ENCODE measurements at places on chromosomes 7 and 10. TPM values are rescaled to one million over a fixed set of nuclear protein-coding genes. Genes with fewer than 3 reads are reported as not detected.

GRCh38 chr7:115230882-115231571 is 309.1 kb downstream of the MDFIC start:
- peak; percentile 74 for DNase-seq

DNA sequence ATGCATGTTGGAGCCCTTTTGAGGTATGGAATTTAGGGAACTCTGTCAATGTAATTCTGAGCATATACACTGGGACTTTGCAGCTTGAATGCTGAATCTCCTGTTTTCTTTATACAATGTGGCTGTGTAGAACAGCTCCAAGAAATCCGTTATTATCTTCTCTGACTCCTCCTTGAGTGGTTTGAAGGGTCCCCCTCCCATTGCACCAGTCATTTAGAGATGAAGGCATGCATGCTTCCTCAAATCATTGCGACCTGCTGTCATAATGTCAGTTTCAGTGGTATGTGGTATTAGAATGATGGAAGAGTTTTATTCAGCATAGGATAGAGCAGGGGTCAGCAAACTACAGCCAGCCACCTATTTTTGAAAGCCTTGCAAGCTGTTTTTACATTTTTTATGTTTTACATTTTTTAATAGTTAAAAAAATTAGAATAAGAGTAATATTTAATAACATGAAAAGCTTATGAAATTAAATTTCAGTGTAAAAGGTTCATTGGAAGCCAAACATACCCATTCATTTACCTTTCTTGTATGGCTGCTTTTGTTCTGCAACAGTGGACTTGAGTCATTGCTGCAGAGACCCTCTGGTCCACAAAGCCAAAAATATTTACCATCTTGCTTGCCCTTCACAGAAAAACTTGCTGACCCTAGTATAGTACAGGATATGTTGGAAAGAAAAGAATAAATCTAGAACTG is 8.1 kb downstream of the STK17A start:
- DNase-seq, result no peak

DNA sequence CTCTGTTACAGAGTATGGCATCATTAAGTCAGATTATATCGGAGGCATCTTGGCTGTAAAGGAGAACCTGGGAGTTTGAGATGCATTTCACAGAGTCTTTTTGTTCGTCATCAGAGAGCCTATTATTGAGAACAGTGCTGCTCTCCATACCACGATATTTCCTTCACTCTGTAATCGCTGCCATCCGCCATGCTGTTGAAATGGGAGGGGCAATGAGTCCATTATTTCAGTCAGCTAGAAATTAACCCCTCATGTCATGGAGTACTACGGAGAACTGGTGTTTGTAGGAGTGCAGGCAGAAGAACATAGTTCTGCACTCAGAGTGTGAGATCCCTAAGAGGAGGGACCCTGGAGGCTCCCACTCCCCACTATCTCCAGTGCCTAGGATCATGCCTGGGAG is 59.2 kb downstream of the SLC16A12 start:
- no peak for DNase-seq

DNA sequence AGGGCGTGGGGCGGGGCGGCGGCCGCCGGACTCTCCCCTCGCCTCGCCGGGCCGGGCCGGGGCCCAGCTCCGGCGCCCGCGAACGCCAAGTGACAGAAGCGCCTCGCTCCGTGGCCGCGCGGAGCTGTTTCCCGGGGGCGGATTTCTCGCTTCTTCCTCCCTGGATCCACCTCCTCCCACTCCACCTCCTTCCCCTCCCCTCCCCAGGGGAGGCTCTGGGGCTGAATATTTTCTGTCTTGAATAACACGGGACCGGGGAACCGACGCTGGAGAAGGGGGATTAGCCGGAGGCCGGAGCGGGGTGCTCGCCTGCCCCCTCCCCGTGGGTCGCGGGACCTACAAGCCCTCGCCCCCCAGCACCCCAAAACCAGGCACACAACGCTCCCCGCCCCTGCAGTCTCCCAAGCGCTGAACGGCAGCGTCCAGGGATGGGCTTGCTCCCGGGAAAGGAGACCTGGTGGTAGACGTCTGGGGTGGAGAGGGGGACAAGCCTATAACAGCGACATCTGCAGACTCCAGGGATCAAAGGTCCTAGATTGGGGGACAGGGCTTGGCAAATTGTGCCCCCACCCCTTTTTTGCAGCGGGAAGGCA is at the start of gene ARHGAP21:
Gene ARHGAP21 (minus strand): TSS at position 100 of the 593 bp plus-strand sequence. CDS start 1,988 bp downstream, outside the sequence.
- no peak for DNase-seq

DNA sequence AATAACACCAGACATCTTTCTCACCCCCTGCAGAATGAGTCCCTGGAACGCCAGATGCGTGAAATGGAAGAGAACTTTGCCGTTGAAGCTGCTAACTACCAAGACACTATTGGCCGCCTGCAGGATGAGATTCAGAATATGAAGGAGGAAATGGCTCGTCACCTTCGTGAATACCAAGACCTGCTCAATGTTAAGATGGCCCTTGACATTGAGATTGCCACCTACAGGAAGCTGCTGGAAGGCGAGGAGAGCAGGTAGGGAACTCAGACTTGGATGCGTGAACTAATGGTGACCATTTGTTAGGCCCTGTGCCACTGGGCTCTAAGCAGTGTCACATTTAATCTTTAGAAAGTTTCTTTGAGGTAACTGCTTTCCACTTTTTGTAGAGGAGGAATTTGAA is 7.1 kb downstream of the VIM start:
- DNase-seq, result no peak

Gene ALOX5
- polyA plus RNA-seq, result not detected

All from AG04450 (cell line).